ENCODE measurements at places on chromosomes 3 and 15.
A peak's percentile ranks its signal among the peaks of the same experiment; 100 is the strongest.

DNA sequence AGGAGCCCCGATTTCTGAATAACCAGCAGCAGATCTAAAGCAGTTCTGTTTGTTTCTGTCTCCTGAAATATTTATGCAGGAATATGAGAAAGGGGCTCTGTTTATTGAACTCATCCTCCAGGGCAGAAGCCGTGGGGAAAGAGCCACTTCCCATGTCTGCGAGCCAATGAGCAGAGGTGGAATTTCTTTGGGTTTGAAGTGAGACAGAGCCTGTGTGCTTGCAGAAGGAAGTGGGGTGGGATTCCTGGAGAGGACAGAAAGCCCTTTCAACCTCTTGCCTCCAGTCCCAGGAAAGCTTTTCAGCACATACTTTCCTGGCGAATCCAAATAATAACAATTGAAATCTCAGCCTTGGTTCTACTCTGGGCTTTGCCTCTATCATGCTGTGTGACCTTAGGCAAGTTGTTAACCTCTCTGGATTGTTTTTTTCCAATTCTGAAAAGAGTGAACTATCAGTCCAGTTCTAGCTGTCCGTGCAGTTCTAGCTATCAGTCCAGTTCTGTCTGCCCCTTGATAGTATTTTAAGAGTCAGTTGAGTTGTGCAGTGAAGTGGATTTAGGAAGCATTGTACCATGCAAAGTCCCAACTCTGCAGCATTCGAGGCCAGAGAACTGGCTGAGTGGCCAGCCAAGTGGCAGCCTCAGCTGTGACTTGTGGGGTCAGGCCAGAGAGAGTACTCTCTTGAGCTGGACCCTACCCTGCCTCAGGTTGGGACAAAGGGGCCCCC is 15.9 kb downstream of the CORO2B start:
- no peak for DNase-seq

GRCh38 chr3:169764312-169764881 is 463 bp downstream of the TERC start:
- peak; percentile 77 for DNase-seq

GRCh38 chr3:124306665-124307064 is 314.7 kb upstream of the ROPN1 start:
- DNase-seq = no peak

DNA sequence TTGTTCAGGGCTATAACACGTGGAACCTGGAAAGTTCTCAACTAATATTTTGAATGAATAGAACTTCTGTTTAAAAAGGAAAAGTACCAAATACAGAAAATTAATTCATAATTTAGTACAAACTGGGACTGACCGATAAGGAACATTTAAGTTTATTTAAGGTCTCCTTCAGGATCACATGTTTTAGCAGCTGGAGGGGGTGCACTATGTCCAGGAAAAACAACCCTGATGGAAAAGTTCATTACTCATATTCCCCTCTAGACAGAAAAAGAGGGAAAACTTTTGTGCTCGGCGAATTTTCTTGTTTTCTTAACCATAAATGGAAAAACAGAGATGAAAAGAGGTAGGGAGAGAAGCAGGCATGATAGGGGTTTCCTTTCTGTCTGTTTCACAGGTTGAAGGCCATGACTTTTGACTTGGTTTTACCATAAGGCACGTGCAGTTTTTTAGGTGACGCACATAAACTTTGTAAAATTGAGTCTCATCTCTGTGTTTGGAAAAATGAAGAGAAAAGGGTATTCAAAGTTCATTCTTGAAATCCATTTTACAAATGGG is 26.5 kb downstream of the FRMD4B start:
- DNase-seq = no peak

GRCh38 chr3:42697289-42698051 is 5.1 kb downstream of the HHATL start:
- DNase-seq = no peak

DNA sequence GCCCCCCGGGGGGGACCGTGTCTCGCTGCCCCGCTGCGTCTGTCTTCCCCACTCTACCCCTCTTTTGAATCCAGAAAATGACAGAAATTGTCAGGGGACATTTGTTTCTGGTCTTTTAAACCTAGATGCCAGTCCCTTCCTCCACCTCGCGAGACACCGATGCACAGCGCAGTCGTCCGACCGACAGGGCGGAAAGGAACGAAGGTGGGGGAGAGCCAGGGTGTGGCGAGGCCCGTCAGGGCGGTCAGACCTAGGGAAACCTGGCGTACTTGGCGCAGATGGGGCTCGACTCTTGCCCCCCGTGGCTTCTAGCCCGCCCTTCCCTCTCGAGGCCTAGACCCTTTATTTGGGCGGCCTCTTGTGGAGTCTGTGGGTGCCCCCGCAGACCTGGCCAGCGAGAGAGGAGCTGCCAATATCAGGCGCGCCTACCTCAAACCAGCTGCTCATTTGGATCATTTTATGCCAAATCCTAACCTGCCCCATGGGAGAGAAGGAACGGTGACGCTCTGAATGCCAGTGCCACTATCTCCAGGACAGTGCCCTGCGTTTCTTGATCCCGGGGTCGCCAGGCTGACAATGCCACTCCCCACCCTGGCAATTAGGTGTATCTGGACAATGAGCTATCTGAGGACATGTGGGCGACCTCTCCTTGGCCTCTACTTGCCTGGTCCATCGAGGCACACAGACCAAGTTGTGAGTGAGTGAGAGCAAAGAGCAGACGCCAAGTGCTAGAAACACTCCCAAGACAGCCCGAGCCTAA is 500 bp upstream of the RAB6B start:
- peak; percentile 26 for DNase-seq

DNA sequence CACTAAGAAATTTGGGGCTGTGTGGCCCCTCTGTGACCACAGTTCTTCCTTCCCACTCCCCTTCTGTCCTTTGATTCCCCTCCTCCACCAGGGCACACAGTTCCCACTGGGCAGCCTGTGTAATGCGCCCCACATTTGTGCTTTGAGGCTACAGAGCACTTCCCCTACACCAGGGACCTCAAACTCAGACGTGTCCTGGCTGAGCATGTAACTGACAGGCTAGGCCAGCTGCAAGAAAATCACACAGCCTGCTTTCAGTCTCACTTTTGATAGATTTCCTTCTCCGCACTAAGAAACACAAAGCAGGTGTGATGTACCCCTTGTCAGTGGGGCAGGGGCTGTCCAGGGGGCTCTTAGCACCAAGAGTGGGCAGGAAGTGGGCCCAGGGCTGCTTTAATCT is 29.6 kb downstream of the PRKCD start:
- no peak for DNase-seq

- no peak for DNase-seq
Observed at GRCh38 chr3:195802795-195803194, 8.9 kb downstream of the MUC4 start.

DNA sequence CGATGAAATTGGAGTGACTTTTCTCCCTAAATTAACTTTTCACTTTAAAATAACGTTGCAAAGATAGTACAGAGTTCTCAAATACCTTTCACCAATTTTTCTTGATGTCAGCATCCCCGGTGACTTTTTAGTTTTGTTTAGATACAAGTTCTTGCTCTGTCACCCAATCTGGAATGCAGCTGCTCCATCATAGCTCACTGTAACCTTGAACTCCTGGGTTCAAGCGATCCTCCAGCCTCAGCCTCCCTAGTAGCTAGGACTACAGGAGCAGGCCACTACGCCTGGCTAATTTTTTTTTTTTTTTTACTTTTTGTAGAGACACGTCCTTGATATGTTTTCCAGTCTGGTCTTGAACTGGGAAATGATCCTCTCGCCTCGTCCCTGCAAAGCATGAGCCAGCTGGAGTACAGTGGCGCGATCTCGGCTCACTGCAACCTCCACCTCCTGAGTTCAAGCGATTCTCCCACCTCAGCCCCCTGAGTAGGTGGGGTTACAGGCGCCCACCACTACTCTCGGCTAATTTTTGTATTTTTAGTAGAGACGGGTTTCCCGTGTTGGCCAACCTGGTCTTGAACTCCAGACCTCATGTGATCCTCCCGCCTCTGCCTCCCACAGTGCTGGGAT is 747 bp downstream of the NSUN3 start:
- DNase-seq = peak; percentile 18

GRCh38 chr3:119401069-119401468 is 62.3 kb downstream of the TMEM39A start:
- no peak for DNase-seq

DNA sequence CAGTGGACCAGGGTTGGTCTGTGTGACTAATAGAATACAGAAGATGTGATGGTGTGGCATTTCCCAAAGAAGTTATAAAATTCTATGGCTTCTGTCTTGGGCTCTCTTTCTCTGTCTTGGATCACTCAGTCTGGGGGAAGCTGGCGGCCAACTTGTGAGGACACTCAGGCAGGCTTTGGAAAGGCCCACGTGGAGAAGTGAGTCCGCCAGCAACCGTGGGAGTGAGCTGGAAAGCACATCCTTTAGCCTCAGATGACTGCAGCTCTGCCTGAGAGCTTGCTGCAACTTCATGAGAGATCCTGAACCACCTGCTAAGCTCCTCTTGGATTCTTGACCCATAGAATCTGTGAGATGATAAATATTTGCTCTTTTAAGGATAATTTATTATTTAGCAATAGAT is 72.0 kb upstream of the RASGRP1 start:
- DNase-seq = no peak

DNA sequence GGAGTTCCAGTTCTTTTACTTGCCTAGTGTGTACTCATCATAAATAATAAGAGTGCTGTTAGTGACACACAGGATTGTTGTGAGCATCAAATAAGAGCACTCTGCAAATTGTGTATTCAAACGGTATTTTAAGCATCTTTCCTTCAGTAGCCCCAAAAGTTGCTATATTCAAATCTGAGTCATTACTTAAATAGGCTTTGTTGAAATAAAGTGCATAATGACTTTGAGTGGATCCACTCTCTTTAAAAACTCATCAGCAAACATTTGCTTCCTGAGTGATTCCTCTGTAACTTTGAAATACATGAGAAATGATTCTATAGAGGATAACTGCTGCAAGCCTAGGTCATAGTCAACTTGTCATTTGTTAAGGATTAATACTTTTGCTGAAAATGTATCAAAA is 29.3 kb upstream of the PLCL2 start:
- no peak for DNase-seq

- DNase-seq = no peak
Observed at GRCh38 chr15:68018797-68019444, 35.2 kb upstream of the PIAS1 start.

- DNase-seq = no peak
Observed at GRCh38 chr15:98077186-98077585, 116.7 kb downstream of the ARRDC4 start.

- DNase-seq = no peak
Observed at GRCh38 chr3:4711680-4711992, 218.5 kb downstream of the ITPR1 start.

DNA sequence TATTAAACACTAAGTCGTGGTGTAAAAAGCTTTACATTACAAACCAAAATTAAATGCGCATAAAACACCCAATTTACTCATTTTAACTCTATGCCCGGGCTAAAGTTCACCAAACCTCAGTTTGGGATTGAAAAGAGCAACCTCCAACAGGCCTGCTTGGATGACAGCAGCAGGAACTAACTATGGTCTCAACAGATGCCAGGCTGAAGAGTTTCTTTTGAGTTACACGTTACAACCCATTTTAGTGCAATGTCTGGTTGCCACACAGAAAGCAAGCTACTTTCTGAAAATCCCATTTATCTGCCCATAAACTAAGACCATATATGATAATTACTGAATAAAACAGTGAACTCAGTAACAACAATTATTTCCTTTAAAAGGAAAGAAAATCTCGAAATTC is 2.2 kb downstream of the SATB1 start:
- DNase-seq = peak; percentile 14

All from NB4 (cell line).